Activated CD8-positive, alpha-beta memory T cell treated with anti-CD3 and anti-CD28 coated beads for 4 hours (primary cell): ENCODE measurements at places on chromosomes 6 and 20.

DNA sequence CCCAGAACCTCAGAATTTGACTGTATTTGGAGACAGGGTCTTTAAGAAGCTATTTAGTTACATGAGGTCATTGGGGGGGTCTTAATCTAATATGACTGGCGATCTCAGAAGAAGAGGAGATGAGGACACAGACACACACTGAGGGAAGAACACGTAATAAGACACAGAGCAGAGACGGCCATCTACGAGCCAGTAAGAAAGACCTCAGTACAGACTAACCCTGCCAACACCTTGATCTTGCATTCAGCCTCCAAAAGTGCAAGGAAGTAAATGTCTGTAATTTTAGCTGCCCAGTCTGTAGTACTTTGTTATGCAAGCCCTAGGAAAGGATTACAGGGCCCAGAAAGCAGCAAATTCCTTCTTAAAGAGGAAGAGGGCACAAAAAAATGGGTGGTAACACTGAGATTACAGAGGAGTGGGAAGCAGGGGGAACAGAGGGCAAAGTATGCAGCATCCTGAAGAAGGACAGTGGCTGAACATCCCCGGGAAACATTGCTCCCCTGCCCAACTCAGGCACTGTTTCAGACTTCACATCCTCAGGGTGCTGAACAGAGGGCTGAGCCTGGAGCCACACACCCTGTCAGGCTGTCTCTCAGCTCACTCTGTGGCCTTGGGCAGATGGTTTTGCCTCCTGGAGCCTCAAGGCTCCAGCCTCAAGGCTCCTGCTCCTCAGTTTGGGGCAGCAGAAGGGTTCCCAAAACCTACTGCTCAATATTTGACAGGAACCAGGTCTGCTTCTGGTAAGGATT, 27.9 kb upstream of the SIRPG start:
- DNase-seq: no peak

- DNase-seq: no peak
Measured at GRCh38 chr6:62323818-62324431, 37.9 kb upstream of the KHDRBS2 start.

DNA sequence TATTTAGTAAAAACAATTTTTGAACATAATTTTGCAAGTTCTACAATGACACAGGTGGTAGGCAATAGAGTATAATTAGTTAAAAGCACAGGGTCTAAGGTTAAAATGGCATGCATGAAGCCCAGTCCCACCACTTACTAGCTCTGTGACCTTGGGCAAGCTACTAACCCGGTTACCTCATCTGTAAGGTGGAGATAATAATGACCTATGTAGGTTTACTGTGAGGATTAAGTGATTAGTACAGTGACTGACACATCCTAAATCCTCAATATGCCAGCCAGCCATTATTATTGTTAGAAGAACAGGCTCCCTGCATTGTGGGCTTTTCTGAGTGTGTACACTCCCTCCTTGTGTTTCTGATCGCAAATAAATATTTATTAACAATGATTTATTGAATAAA, 26.2 kb downstream of the ATXN1 start:
- no peak for DNase-seq

DNA sequence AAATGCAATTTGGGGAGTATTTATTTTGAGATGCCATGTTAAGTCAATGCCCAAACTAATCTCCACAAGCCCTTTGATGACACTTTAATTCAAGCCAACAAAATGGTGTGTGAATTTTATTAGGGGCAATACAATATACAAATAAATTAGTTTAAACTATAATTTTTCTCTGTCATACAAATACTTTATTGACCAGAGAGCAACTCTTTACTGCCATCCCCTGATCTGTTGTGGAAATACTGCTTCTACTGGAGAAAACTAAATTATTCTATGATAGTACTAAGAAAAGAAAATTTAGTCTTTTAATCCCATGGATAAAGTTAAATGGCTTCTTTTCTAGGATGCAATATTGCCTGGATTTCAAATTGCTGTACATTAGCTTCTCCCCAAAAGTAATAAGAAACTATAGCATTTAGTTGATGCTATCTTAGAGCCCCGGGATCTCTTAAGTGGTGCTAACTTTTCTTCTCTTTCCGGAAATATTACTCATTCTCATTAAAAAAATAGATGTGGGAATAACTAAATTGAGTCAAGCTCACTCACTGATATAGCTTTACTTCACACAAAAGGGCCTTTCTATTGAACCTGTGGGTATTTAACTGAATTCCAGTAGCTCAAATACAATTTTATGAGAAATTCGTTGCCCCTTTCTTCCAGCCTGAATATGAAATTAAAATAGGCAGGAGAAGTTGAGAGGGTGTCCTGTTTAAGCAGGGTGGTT, 49.2 kb downstream of the SMPDL3A start:
- DNase-seq: no peak

- no peak for DNase-seq
Measured at GRCh38 chr20:58568483-58569240, 53.5 kb upstream of the APCDD1L start.

- DNase-seq: no peak
Measured at GRCh38 chr20:1838556-1839279, 56.5 kb upstream of the SIRPA start.

DNA sequence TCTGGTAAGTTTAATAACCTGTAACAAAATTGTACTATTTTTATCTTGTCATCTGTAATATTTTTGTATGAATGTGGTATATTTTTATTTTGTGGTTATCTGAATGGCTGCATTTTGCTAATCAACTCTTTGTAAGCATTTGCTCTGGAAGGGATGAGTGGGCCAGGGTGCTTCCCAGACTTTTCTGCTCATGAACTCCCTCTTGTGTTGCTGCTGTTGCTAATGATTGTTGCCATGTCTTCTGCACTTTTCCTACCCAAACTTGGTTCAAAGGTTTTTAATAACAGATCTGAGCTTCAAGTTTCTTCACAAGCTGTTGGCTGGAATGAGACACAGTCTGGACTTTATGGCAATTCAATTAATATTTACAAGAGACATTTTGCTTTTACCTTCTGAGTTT, 1005.7 kb downstream of the HACE1 start:
- DNase-seq: no peak

DNA sequence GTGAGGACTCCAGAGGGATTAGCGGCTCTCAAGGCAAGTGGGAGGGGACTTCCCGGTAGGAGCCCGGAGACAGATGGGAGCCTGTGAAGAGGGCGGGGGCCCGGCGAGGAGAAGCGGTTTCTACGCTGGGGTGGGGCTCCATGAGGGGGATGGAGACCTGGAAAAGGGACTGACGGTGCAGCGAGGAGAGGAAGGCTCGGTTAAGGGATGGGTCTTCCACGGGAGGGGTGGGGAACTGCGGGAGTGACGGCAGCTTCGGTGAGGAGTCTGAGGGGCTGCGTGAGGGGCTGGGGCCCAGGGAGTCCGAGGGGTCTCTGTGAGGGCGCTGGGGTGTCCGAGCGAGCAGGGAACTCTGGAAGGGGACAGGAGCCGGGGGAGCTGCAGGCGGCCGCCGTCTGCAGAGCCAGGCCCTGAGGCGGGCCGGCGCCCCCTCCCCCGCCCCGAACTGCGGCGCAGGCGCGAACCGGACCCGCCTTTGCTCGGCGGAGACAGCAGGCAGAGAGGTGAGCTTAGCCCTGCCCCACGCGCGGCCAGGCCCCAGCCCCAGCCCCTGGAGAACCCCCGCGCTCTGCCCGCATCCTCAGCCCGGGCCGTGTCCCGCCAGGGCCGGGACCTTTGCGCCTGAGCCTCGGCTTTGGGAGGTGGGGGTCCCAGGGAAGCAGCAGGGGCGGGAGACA, at the start of gene NRSN2:
Gene NRSN2 (plus strand): TSS at position 472 of the 677 bp plus-strand sequence. CDS start 2,533 bp downstream, outside the sequence.
- DNase-seq: no peak

- no peak for DNase-seq
Measured at GRCh38 chr6:35031611-35032529, 109.3 kb downstream of the TCP11 start.

DNA sequence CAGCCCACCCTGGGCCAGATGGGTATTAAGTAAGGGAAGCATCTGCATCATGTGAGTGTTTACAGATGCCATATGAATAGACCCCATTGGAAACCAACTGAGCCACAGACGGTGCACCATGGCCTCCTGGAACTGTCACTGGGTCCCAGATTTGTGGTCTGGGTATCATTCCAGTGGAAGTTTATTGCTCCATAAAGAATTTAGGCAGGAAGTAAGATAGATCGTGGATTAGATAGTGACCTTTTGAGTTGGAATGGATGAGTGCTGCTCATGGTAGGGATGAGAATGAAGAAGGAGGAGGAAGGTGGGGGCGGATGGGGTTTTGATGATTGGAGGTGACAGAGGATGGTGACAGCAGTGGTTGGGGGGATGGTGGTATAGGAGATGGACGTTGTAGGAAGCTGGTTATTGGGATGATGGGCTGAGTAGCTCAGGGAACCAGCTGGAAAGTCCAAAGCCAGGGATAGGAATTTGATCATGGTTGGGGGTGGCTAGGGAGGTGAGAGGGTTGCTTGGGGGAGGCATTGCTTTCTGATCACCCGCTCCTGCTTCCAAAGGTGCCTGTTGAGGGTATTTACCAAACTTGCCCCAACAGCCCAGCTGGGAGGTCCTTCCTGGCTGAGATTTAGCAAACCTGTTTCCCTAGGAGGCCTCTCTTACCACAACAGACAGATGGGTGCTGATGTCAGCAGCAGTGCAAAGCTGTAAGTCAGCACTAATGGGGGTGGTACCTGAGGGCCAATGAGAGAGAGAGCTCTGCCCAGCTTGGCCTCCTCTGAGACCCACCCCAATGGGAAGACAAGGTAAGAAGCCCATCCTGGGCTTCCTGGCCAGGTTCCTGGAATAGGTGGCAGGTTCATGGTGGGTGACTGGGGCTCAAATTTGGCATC, 78.0 kb downstream of the VEGFA start:
- no peak for DNase-seq

GRCh38 chr6:165266191-165266590, 43.2 kb downstream of the C6orf118 start:
- DNase-seq: no peak

- no peak for DNase-seq
Measured at GRCh38 chr20:49700411-49701185, 13.1 kb downstream of the B4GALT5 start.

DNA sequence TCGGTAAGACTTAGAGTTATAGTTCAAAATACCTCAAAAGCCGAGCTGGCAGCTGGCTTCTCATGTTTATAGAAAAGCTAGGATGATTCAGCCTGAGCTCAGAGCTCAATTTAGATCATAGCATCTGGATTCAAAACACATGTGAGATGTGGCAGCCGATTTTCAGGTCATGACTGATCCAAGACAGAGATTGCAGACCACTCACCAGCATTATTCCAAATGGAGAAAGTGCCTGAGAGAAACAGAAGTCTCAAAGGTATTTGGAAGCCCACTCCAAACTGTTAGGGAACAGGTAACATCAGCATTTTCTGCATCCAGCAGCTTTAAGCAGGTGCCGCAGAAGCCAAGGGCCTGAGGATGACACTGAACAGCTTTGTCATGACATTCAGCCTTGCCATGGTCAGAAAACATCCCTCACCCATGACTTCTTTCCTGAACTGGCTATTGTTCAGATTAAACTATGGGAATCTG, 102.2 kb downstream of the BACH2 start:
- DNase-seq: no peak

GRCh38 chr6:4804095-4804494, 27.9 kb downstream of the CDYL start:
- DNase-seq: no peak

GRCh38 chr6:132320007-132320406, 81.3 kb downstream of the MOXD1 start:
- DNase-seq: no peak

- no peak for DNase-seq
Measured at GRCh38 chr6:131574133-131574532, 1.1 kb downstream of the ARG1 start.

DNA sequence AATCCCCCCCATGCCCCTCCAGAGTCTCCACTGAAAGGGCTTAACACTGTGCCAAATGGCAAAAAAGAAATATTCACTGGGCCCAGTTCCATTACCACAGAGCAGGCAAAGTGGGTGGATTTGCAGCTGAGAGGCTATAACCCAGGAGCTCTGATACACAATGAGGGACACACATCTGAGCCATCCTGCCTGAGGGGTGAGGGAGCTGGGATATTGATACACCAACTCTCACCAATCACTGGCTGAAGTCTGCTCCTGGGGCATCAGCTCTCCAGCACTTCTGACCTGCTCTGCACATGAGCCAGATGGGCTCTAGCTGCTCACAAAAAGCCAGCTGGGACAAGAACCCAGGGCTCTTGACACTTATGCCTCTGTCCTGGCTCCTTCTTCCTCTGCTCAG, 4.9 kb downstream of the BPIFB1 start:
- no peak for DNase-seq
